Glutamatergic neuron (in vitro differentiated cells): ENCODE measurements at places on chromosomes 3 and 15. TPM values are rescaled to one million over a fixed set of nuclear protein-coding genes. Genes with fewer than 3 reads are reported as not detected.

Gene PPP1R14D
- not detected for total RNA-seq

Gene NTRK3
- total RNA-seq: 9.5 TPM

Gene REC114
- not detected for total RNA-seq

Gene LIPC
- not detected for total RNA-seq

Gene RARB
- total RNA-seq: 1.2 TPM

Gene NMNAT3
- total RNA-seq: 0.61 TPM

Gene AP3B2
- 218 TPM for total RNA-seq

Gene NR2E3
- total RNA-seq: 0.69 TPM

Gene SLC22A14
- 0.93 TPM for total RNA-seq

Gene CHRFAM7A
- total RNA-seq: 3.9 TPM

Gene CYP19A1
- total RNA-seq: not detected

Gene CDCP1
- 0.71 TPM for total RNA-seq

Gene SLC33A1
- 19.7 TPM for total RNA-seq

Gene MORC1
- not detected for total RNA-seq

Gene SLC25A26
- total RNA-seq: 12.7 TPM

Gene CDHR4
- not detected for total RNA-seq

Gene LMAN1L
- not detected for total RNA-seq

Gene ZBBX
- total RNA-seq: 1.4 TPM

Gene FBXL22
- not detected for total RNA-seq

Gene PLXNA1
- total RNA-seq: 110 TPM

Gene RYR3
- total RNA-seq: 7.4 TPM

Gene NLGN1
- total RNA-seq: 50.2 TPM

Gene GP9
- total RNA-seq: not detected

Gene GAP43
- total RNA-seq: 684 TPM

Gene NCBP2
- total RNA-seq: 118 TPM

Gene MINAR1
- total RNA-seq: 8.5 TPM

Gene TNNC1
- total RNA-seq: 2.7 TPM

Gene EFCC1
- total RNA-seq: not detected

Gene ROPN1
- total RNA-seq: not detected
